KG1 (cell line): ENCODE measurements at places on chromosomes 2 and 18.

DNA sequence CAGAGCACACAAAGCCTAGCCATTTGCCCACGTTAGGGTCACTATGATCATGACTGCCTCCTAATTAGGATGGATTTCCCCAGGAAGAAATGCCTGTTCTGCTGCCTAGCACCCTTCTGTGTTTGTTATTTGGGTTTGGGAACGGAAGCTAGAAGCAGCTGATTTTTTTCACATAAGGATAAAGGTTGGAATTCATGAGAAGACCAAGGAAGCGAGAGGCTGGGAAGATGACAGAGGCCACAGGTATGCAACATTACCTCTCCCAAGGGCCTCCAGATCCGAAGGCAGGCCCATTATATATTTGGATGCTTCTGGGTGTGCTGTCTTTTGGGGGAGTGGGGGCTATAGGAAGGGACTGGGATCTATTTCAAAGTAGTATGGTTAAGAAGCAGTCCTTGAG lies 204.7 kb downstream of the FBXO15 start:
- no peak for DNase-seq

GRCh38 chr2:164456619-164457018 lies 164.7 kb downstream of the GRB14 start:
- no peak for DNase-seq

DNA sequence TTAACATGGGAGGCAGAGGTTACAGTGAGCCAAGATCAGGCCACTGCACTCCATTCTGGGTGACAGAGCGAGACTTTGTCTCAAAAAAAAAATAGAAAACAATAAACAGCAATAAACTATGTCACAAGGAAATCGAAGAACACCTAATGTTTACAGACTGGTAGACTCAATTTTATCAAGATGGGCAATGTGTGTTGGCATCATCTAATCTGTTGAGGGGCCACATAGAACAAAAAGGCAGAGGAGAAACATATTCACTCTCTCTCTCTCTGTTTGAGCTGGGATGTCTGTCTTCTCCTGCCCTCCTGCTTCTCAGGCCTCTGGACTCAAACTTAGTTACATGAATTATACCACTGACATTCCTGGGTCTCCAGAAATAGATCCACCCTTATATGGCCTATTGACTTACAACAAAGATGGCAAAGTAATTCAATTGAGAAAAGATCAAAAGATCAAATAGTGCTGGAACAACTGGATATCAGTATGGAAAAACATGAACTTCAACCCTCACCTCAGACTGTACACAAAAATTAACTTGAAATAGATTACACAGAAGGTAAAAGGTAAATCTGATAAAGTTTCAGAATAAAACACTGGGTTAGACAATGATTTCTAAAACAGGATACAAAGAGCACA lies 703.8 kb upstream of the CRIM1 start:
- no peak for DNase-seq

GRCh38 chr18:58091099-58091611 lies 47.1 kb downstream of the NEDD4L start:
- DNase-seq: no peak

- no peak for DNase-seq
Observed at GRCh38 chr2:129181433-129181832, 798.0 kb upstream of the RAB6C start.

- DNase-seq: no peak
Observed at GRCh38 chr2:135150725-135151124, 98.6 kb downstream of the RAB3GAP1 start.

- DNase-seq: no peak
Observed at GRCh38 chr2:178635897-178636296, 155.6 kb downstream of the PLEKHA3 start.

- DNase-seq: no peak
Observed at GRCh38 chr2:56347881-56348280, 164.1 kb downstream of the CCDC85A start.

DNA sequence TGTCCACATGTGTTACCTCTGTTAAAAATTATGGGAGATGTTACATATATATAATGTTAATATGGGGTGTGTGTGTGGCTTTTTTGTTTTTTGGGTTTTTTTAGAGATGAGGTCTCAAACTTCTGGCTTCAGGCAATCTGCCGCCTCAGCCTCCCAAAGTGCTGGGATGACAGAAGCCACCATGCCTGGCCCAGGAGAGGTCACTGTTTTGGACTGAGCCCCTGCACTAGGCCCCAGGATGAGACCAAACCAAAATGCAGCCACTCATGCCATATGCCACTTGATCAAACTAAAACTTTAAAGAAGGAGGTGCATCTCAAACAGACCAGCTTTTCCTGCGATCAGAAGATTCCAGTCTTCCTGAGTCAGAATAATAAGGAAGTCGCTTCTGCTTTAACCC lies 2.5 kb downstream of the ADI1 start:
- DNase-seq: no peak

DNA sequence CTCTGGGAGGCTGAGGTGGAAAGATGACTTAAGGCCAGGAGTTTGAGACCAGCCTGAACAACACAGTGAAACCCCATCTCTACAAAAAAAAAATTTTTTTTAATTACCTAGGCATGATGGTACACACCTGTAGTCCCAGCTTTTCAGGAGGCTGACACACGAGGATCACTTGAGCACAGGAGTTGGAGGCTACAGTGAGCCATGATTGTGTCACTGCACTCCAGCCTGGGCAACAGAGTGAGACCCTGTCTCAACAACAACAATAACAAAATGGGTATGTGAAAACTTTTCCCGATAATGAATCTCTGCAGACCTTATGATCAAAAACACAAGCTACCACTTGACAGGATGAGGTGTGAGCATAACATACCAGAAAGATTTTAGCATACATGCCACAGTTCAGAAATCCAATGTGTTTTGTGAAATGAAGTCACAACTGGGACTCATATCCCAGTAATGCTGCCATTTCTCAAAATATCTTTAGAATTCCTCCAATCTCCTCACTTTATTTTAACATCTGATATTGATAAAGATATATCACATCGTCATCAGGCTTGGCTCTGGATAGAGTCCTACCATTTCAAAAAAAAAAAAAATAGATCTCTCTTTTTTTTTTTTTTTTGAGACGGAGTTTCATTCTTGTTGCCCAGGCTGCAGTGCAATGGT lies 74.0 kb upstream of the PELI1 start:
- DNase-seq: no peak

DNA sequence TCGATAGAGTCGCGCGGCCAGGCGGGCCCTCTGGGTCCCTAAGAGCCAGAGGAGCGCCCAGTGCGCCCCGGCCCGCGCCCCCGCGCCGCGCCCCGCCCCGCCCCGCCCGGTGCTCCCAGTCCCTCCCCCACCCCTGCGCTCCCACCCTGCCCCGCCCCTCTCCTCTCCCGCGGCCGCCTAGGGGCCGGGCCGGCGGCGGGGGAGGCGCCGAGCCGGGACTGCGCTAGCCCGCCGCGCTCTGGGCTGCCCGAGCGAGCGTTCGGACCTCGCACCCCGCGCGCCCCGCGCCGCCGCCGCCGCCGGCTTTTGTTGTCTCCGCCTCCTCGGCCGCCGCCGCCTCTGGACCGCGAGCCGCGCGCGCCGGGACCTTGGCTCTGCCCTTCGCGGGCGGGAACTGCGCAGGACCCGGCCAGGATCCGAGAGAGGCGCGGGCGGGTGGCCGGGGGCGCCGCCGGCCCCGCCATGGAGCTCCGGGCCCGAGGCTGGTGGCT lies at the start of gene GPC1:
GPC1 (plus strand) TSS at position 207 of the 491 bp plus-strand sequence; CDS start at position 463, 256 bp downstream.
- DNase-seq: no peak

DNA sequence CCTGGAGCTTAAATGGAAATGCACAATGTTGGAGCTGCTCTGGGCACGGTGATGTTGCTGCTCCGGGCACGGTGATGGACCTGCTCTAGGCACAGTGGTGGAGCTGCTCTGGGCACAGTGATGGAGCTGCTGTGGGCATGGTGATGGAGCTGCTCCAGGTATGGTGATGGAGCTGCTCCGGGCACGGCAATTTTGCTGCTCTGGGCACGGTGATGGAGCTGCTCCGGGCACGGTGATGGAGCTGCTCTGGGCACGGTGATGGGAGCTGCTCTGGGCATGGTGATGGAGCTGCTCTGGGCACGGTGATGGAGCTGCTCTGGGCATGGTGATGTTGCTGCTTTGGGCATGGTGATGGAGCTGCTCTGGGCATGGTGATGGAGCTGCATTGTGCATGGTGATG lies 79.7 kb downstream of the LDLRAD4 start:
- no peak for DNase-seq

GRCh38 chr2:215262303-215262702 lies 49.6 kb upstream of the ATIC start:
- no peak for DNase-seq

DNA sequence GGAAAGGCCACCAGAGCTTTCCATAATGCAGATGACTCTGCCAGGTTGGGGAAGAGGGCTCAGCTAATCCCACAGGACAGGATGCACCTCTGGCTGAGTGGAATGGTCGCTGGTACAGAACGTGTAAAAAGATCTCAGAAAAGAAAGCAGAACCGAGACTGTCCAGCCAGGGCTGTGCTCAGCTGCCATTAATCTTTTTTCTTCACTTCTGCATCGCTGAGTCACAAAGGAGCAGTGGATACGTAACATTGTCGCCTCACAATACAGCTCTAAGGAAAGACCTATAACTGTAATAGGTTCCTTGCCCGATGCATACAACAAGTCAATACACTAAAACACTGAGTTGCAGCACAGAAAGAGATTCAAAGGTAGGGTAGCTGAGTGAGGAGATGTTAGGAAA lies 354.2 kb downstream of the EN1 start:
- DNase-seq: no peak

GRCh38 chr2:88010136-88010535 lies 6.2 kb downstream of the RNU2-63P start:
- no peak for DNase-seq

GRCh38 chr2:171181064-171182049 lies 20.7 kb upstream of the TLK1 start:
- DNase-seq: no peak

- no peak for DNase-seq
Observed at GRCh38 chr2:113342650-113343049, 63.9 kb upstream of the PAX8 start.

DNA sequence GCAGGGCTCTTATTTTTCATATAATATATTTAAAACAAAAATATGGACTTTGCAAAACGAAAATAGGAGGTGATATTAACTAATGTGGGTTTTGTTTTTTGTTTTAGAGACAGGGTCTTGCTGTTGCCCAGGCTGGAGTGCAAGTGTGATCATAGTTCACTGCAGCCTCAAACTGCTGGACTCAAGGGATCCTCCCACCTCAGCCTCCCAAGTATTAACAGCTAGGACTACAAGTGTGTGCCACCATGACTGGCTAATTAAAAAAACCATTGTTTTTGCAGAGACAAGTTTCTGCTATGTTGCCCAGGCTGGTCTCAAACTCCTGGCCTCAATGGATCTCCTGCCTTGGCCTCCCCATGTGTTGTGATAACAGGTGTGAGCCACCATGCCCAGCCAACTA lies 70.4 kb upstream of the FZD5 start:
- no peak for DNase-seq

DNA sequence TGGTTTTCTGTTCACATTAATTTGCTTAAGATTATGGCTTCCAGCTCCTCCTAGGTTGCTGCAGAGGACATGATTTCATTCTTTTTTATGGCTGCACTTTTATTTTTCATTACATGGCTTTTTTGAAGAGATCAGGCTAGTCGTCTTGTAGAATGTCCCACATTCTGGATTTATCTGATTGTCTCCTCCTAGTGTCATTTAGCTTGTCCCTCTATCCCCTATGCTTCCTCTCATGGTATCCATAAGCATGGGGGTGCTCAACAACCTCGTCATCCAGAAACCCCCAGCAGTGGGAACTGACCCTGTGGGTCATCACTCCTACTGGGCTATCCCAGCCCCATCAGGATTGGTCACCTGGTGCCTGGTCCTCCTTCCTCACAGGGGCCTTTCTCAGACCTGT lies 49.6 kb downstream of the SERTAD2 start:
- no peak for DNase-seq

- DNase-seq: no peak
Observed at GRCh38 chr2:46535360-46535759, 56.0 kb downstream of the TMEM247 start.

GRCh38 chr2:163351966-163352365 lies 383.8 kb downstream of the FIGN start:
- DNase-seq: no peak

GRCh38 chr2:43616967-43617680 lies 19.9 kb upstream of the PLEKHH2 start:
- no peak for DNase-seq

GRCh38 chr2:20633001-20633400 lies 17.9 kb downstream of the HS1BP3 start:
- no peak for DNase-seq

DNA sequence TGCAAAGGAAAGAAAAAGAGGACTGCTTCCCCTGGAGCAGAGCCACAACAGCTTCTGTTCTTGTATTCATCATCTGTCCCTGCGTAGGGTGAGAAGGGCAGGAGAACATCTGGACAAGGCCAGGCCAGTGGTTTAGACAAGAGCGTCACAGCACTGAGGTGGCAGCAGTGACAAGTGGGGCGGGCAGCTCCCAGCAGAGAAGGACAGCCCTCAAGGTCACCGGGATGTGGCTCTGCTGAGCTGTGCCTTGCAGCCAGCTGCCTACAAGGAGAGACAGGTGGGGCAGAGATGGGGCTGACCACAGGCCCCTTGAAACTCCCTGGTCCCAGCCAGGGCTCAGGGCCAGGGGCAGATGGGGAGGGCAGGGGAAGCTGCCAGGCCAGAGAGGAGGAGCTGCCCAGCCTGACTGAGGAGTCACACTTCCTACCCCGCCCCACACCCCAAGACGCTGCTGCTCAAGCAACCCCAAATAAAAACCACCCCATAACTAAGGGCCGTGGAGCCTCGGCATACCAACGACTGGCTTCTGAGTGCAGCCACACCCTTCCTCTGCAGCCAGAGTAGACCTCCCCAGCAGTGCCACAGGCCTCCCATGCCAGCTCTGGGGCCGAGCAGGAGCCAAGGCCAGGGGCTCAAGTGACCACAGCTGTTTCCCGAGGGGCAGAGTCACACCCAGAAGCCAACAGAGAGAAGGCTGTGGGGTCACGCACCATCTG lies 5.4 kb downstream of the RAB11FIP5 start:
- no peak for DNase-seq

GRCh38 chr2:62209427-62209991 lies 13.6 kb downstream of the B3GNT2 start:
- DNase-seq: no peak

GRCh38 chr2:113111823-113112287 lies 15.5 kb upstream of the IL1RN start:
- DNase-seq: no peak

DNA sequence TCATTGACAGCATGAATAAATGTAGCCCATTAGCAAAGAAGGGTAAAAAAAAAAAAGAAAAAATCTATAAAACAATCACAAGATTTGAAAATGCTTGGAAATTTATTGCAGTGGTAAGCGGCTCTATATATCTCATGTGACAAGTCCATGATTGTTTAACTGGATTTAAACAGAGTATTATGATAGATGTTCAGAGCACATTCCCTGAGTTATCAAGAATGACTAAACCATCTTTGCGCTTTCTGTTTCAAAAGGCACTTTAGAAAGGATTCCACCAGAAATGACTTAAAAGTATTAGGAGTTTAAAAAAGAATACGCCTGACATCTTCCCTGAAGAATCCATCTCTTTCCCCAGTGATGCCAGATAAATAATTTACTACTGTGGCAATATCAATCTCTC lies 409.5 kb upstream of the UBE2E3 start:
- no peak for DNase-seq
